ENCODE measurements at places on chromosomes 6 and 20.
A peak's percentile ranks its signal among the peaks of the same experiment; 100 is the strongest.

DNA sequence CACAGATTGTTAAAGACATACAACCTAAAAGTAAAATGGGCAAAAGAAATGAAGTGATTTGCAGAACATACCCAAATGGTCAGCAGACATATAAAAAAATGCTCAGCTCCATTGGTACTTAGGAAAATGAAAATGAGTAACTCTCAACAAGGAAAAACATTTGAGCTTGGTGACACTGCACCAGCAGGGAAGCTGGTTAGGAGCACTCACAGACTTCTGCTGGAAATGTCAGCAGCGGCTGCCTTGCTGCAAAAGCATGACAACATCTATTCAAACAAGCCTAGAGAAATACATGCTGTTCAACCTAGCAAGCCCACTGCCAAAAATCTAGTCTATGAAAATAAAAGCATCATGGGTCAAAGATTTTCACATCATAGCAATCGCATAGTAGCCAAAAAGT is 99.0 kb upstream of the FOXQ1 start:
- DNase-seq, result no peak

GRCh38 chr6:122710908-122711635 is 68.4 kb upstream of the FABP7 start:
- no peak for DNase-seq

- DNase-seq, result no peak
These were observed 183.7 kb downstream of the SYNE1 start for GRCh38 chr6:152453421-152453820.

DNA sequence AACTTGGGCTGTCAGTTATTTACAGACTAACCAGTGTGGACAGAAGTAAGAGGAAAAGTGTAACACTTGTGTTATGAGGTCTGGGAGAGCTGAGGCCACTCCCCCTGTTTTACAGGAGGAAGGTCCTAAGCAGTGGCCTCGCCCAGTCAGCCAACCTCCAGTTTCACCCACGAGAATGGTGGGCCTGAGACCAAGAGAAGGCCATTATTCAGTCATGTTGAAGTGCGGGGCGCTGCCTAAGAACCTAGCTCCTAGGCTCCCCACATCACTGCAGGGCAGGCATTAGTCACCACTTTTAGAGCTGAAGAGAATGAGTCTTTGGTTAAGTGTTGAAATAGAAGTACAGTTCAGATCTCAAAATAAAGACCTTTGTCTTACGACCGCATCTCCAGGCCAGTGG is 27.9 kb downstream of the CDYL start:
- DNase-seq, result peak; percentile 20

DNA sequence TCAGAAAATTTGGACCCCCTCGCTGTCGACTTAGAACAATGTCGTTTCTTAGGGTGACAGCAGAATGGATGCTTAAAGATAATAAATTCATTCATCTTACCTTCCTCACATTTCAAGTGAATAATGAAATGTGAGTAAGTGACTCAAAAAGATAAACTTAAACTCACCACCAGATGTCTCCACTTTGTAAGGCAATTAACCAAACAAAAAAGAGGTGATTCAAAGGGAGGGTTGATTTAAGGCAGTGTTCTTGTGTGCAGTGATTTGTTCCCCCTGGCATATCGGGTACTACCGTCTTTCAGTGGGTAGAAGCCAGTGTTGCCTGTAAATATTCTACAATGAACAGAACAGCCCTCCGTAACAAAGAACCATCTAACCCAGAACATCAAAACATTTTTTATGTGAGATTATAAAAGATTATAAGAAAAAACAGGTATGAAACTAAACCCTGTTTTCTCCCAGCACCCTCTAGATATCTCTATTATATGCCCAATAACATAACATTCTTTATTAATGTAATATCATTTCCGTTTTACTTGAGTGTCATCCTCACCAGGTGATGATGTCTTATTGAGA is 589.7 kb downstream of the CBLN4 start:
- DNase-seq, result no peak

- no peak for DNase-seq
These were observed 28.4 kb upstream of the NFATC2 start for GRCh38 chr20:51570739-51571459.

DNA sequence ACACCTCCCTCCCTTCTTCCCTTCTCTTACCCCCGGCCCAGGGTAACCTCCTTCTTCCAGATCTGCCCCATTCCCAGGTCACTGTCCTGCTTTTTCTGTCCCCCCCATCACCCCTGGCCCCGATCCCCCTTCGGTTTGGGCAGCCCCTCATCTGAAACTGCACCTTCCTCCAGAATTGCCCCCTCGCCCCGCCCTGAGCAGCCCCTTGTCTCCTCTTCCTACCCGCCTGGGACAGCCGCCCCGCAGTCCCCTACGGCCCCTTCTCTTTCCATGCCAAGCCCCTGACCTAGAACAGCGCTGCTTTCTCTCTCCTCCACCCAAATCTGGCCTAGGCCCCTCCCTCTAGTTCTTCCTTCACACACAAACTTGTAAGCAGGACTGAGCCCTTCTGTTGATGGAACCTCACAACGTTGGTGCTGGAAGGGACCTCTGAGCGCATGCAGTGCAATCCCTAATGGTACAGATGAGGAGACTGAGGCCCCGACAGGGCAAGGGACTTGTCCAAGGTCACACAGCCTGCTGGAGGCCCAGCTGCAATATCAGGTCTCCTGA is 630 bp downstream of the PPP2R5D start:
- no peak for DNase-seq

GRCh38 chr6:107390056-107390455 is 69.3 kb downstream of the PDSS2 start:
- no peak for DNase-seq

GRCh38 chr6:93779086-93779841 is 359.9 kb upstream of the EPHA7 start:
- DNase-seq, result no peak

DNA sequence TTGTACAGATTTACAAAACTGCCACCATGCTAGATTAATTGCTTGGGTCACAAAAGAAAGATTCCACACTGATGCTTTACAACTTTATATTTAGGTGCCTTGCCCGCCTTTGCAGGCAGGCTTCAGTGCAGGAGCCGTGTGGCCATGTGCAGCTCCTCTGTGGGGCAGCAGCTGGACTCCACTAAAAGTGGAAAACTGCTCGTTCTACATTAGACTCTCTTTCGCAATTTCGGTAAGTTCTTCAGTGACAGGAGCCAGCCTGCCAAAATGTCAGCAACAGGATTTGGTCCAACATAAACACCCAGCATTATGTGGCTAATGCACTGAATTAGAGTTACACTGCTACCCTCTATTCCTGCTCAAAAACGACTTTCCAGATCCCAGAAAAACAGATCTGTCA is 174.4 kb upstream of the KCNK16 start:
- no peak for DNase-seq

DNA sequence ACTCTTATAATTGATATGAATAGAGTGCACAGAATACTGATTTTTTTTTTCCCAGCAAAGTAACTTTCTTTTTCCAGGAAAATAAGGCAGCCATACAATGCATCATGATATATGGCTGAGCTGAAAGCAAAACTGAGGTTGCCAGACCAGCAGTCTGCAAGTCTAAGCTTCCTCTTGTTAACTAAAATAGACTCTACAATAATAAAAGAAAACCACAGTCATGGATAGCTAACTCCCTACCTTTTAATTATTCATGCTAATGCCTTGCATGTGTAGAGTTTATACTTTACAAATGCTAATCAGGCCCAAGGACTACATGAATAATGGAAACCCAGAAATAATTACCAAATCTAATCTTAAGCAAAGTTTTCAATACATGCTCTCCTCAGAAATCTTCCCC is 47.4 kb downstream of the MAP7 start:
- no peak for DNase-seq

DNA sequence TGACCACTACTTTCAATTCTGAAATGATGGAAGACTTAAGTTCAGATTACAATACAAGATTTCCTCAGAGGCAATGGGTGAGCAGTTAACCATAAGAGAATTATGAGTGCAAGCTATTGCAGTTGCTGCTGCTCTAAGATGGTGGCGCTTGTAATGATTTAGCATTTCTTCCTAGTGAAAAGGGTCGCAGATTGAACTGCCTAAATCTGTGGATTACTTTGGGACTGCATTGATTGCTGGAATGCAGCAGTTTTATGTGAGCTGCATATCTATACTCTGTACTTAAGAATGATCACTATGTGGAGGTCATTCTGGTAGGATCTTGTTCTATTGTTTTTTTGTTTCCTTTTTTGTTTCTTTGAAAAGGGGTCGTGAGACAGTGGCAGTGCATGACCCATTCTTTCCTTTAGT is 5.3 kb downstream of the SCAF8 start:
- DNase-seq, result no peak

DNA sequence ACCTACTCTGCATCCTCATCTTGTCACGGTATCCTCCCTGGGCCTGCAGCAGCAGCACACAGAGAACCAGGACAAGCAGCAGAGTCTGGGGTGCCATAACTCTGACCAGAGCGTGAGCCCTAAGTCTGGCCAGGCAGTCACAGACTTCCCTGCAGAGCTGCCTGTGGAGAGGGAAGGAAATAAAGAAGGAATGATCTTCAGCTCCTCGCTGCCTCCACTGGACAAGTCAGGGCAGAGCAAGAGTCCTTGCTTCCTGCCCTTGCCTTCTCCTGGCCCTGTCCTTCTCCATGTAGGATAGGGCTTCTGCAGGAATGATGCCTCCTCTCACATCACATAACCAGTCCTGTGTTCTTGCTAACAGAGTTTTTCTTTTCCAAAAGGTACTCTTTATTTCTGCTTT is 15.9 kb upstream of the WFDC11 start:
- DNase-seq, result no peak

GRCh38 chr20:366041-366718 is 14.4 kb upstream of the TRIB3 start:
- no peak for DNase-seq

GRCh38 chr6:122648726-122649125 is 38.5 kb downstream of the PKIB start:
- DNase-seq, result no peak

- DNase-seq, result no peak
These were observed 81.0 kb downstream of the NDUFAF5 start for GRCh38 chr20:13865791-13866351.

- no peak for DNase-seq
These were observed 192.3 kb upstream of the RIN2 start for GRCh38 chr20:19565736-19566135.

DNA sequence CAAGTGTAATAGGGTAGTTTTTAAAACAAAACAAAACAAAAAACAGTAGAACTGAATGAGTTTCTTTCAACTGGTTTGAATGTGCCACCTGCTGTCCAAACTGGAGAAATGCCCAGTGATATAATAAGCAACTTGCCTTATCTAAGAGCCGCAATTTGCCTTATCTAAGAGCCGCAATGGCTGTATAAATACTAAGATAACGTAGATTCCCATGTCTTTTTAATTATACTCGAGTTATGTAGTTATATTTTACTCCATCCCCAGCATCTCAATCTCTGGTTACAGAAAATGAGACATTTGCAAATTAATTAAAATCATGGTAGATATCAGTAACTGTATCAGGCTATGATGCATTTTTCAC is 67.2 kb downstream of the RPP40 start:
- DNase-seq, result no peak

DNA sequence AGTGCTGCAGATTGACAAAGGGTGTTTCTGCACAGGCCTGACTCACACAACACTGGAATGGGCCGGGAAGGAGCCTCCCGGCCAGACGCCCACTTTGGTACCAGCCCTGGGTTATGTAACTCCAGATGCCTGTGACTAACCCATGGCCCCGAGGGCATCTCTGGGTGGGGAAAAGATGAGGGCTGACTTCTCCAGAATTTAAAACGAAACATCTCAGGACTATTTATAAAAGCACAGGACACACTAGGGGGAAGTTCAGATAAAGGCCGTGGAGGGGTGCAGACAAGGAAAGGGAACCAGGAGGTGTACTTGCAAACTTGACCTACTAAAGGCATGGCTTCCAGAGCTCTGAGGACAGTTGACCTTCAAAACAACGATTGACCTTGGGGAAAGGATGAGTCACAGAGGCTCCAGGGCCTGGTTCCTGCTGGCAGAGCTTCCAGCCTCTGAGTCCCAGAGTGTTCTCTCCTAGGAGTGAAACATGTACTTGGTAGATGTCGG is 196.9 kb downstream of the NFATC2 start:
- DNase-seq, result no peak

DNA sequence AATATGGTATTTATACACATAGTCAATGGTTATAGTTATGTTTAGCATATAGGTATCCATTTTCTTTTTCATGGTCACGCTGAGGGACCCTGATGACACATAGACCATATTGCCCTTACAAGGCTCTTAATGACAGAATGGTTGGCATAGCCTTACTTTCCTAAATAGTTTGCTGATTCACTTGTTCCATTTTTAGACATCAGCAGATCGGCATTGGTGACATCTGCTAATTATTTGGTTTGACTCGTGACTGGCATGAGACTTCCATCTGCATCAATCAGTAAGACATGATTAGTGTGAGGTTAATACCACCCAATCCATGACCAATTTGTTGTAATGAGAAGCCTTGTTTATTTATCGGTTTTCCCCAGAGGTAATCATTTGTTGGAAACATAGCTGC is 309.7 kb downstream of the ALDH8A1 start:
- no peak for DNase-seq

DNA sequence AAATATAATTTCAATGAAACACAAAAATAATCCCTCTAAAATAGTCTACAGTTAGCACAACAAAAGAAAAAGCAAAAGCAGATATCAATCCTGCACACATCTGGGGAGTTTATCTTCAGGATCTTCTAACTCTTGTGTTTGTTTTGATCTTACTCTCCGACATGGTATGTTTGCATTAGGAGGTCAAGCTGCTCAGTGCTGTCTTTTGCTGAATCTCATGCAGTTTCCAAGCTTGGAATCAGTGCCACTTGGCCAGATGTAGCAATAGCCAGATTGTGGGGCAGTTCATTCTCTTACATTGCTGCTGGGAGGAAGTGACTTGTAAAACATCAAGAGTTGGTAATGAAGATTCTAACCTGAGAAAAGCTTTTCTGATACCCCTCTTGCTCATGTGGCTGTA is 29.5 kb downstream of the RIOK1 start:
- no peak for DNase-seq

DNA sequence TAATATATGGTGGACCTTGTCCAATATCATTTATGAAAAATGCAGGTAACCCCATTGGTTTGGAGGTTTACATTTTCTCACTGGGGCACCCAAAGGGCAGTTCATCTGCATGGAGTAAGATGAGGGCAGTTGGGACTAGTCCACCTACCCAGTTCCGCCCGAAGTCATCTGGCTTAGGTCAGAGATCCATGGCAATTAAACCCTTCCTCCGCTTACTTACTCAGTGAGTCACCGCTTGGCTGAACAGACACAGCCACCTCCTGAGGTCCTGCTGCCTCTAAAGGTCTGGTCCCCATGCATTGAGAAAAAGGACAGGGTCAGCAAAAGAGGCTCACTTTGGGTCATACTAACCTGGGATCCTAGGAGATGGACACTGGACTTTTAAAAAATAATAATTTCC is 102.9 kb upstream of the PRL start:
- DNase-seq, result no peak

Data from anterior cingulate cortex (tissue), 58 donors.